NCI-H1436 treated with DMSO at 0.1 percent for 48 hours (cell line): ENCODE measurements at places on chromosomes 1 and 21.

DNA sequence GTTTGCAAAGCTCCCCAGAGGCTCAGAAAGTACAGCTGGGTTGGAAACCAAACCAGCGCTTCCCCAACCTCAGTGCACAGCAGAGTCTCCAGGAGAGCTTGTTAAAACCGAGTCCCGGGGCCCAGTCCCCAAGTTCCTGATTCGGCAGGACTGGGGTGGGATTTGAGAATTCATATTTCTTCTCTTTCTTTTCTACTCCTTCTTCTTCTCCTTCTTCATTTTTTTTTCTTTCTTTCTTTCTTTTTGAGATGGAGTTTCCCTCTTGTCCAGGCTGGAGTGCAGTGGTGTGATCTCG, 136.8 kb downstream of the PGBD5 start:
- no peak for DNase-seq

DNA sequence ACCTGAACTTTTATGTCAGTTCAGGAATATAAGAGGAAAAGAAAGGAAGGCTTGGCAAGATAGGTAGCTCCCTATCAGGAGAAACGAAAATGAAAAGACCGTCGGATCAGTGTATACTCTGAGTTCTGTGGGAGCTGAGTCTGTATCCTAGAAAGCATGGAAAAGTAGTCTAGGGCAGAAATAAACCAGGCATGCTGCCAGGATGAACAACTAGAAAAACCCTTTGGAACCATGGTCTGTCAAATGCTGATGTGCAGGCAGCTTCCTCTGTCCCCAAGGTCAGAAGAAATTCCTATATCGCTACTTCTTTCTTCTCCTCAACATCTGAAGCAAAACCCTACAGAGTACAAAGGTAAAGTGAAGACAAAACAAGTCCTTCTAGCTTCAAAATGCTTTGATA, 268.8 kb downstream of the ST6GALNAC3 start:
- no peak for DNase-seq

- no peak for DNase-seq
Measured at GRCh38 chr1:57532299-57532698, 108.4 kb upstream of the DAB1 start.

GRCh38 chr1:205204552-205204951, 7.0 kb downstream of the DSTYK start:
- no peak for DNase-seq

DNA sequence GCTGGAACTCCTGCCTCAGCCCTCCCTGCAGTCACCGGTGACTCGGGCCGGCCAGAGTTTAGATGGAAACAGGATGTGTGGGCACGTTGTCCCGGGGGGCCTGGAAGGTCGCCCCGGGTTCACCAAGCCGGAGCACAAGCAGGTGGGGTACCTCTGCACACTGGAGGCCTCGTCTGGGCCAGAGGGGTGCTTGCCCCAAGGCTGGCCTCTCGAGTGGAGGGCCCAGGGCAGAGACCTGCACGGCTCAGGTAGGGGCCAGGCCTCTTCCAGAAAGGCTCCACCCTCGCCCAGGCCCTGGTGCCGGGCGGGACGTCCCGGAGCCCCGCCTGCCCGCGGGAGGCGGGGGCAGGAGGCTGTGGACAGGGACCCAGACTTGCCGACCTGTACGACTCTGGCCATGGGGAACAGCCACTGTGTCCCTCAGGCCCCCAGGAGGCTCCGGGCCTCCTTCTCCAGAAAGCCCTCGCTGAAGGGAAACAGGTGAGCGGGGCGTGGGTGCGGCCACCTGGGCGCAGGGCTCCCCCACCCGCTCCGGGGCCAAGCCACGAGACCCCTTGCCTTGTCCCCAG, at the start of gene PLEKHN1:
Gene PLEKHN1 (plus strand): TSS at position 348 of the 569 bp plus-strand sequence. CDS start 50 bp downstream, at position 398.
- DNase-seq: no peak

- no peak for DNase-seq
Measured at GRCh38 chr1:32754317-32755097, 51.9 kb upstream of the SYNC start.

- no peak for DNase-seq
Measured at GRCh38 chr1:1540090-1540817, at the start of gene TMEM240. Gene TMEM240, minus strand, starts transcription at chr1:1540624. Its CDS starts 278 bp downstream, at chr1:1540346.

DNA sequence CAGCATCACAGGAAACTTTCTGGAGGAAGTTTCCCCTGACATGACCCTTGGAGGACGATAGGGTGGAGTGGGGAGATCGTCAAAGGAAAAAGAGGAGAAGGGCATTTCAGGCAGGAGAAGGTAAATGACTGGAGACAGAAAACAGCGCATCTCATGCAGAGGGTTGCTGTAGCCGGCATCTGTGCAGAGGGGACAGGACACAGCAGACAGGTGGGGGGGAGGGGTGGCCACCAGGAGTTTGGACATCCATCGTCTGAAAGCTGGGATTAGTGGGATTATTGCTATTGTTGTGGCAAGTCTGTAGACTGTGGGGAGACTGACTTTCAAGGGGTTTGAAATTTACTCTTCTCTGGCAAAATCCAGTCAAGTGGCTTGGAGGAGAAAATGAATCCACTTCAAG, 463.9 kb downstream of the OMA1 start:
- no peak for DNase-seq

GRCh38 chr1:115837740-115838421, 3.0 kb downstream of the NHLH2 start:
- no peak for DNase-seq

DNA sequence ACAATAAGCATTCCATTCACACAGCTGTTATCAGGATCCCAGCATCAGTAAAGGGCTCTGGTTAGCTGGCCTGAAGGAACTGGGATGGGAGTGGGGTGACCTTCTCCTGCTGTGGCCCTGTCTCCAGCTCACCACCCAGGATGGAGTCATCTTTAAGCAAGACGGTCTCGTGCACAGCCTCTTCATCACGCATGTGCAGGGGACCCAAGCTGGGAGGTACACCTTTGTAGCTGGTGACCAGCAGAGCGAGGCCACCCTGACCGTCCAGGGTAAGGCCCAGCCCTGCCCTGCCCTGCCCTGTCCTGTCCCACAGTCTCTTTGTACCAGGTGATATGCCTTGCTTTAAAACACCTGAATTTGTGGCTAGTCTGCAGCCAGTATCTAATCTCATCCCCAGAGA, 24.3 kb downstream of the IGFN1 start:
- DNase-seq: no peak
